ENCODE measurements at places on chromosomes 2 and 18.

DNA sequence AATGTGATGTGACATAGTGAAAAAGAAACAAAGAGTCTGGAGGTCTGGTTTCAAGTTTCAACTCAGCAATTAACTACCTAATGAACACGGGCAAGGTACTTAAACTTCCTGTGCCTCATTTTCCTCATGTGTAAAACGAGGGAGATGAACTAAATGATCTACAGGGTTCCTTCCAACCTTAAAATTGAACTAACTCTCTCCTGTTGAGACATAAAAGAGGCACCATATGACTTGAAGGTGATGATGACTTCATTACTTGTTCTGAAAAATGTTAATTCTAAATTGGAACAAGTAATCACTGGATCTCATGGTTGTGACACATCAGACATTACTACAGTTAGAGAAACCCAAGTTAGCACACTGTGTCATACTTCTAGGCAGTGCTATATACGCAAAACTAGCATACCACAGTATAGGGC, 8.9 kb upstream of the REL start:
- DNase-seq = no peak

- no peak for DNase-seq
These were observed 10.1 kb upstream of the IFIH1 start for GRCh38 chr2:162328424-162329157.

- no peak for DNase-seq
These were observed 741 bp downstream of the GPR148 start for GRCh38 chr2:130729322-130730299.

- no peak for DNase-seq
These were observed 25.9 kb downstream of the MRO start for GRCh38 chr18:50793641-50794565.

DNA sequence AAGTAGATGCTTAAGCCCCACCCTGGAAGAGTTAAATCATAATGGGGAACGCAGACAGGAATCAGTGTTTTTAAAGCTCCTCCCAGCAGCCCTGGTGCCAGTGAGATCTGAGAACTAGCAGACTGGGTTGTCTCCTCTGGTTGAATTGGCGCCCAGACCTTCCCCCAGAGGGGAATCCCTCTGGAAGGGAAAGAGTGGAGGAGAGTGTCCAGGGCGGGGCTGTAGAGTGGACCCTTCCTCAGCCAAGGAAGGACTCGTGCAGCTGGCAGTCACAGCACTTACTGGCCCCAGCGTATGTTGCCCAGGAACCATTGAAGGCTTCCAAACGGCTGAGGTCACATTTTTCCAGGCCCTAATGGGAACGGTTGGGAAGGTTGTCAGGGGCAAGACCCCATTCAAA, 62.5 kb downstream of the TGOLN2 start:
- DNase-seq = no peak

- DNase-seq = peak; percentile 91
These were observed at the start of gene IFT172 for GRCh38 chr2:27489498-27490397. TSS of gene IFT172 (minus strand) at chr2:27489743. CDS start at chr2:27489653, 90 bp downstream.

- DNase-seq = no peak
These were observed 58.2 kb upstream of the SNTG2 start for GRCh38 chr2:892401-892800.

DNA sequence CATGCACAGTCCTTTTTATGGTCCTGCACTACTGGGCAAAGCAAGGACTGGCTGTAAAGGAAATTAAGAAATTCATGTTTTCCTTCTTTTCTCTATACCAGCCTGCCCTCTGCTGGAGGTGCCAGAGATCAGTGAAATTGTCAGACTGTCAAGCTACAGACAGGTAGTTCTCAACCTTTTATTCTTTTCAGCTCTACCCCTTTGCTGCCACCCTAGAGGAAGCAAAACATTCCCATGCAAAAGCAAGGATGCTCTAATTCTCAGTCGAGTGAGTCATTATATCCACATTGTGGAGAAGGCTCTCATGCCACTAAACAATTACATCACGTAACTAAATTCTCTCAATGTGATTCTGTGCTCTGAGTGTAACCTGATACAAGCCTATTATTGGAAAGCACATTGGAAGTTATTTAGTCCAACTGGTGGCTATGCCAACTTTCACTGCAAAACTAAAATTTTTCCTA, 25.0 kb upstream of the RAPGEF4 start:
- no peak for DNase-seq

- DNase-seq = no peak
These were observed 21.2 kb upstream of the RPL37A start for GRCh38 chr2:216477283-216478035.

DNA sequence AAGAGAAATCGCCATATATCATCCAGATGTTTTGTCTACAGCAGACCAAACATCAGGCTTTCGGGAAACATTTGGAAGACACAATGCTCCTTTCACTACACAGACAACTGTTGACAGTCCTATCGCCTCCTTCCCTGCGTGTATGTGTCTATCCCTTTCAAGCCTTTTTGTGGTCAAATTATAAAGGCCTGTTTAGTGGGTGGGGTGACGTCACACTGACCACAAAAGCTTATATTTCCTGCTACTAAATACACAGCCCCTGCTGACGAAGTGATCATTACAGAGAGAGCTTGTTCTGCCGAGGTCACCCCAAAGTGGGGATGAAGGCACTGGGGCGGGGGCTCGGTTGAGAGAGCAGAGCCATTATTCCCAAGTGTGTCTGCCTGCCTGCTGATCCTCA, 302.7 kb upstream of the TNP1 start:
- no peak for DNase-seq

DNA sequence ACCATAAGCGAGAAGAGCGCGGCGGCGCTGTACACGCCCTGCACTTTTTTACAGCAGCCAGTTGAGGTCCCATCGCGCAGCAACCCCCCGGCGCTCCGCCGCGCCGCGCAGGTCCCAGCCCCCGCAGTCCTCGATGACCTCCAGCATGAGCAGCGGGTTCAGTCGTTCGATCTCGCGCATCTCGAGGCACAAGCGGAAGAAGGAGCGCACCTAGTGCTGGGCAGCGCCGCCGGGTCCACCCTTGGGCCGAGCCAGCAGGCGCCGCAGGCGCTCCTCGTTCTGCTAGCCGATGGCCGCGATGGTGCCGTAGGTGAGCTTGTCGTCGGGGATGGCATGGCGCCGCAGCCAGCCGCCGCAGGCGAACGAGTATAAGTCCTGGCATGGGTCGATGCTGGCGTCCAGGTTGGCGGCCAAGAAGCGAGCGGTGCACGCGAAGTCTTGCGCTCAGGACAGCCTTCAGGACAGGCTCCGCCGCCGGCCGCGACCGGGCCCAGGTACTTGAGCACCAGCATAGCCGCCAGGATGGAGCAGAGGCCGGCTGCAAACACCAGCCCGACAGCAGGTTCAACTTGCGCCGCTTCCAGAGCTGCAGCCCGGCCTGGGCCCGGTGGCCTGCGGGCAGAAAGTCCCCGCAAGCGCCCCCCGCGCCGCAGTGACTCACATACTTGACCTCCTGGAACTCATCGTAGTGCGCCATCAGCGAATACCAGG, 8.3 kb downstream of the ALPP start:
- DNase-seq = no peak

DNA sequence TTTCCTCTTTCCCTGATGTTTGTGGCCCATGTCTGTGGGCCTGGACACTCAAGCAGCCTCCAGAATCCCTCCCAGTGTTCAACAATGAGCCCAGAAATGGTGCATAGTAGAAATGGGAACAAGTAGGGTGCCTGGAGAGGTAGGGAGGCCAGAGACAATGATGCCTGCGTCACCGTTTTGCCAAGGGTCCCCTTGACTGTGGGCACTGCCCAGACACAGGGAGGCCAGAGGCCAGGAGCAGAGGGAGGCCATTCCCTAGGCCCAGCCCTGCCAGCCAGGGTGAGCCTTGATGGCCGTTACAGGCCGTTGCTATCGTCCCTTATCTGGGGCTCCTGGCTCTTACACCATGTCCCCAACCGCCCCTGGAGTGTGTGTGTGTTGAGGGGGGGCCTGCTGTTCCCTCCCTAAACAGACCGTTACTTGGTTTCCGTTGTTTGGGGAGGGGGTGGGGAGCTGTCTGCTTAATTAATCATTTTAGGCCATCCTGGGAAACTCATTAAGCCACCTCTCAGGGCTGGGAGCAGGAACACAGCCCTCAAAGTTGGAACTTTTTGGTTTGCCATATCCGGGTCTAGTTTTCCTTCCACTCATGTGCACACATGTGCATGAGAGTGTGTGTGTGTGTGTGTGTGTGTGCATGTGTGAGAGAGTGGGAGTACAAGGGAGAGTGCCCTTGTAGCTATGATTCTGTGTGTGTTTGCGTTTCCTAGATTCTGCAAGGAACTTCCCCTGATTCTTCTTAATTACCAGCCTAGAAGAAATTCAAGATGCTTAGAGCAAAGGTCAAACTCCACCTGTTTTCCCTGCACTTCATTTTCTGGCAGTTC, 135.2 kb upstream of the HAAO start:
- no peak for DNase-seq

GRCh38 chr18:59249199-59249774, 24.0 kb downstream of the RAX start:
- DNase-seq = no peak

- no peak for DNase-seq
These were observed 10.5 kb upstream of the ZAP70 start for GRCh38 chr2:97702731-97703470.

GRCh38 chr2:45652090-45653031, 886 bp downstream of the PRKCE start:
- DNase-seq = no peak

- no peak for DNase-seq
These were observed 113.5 kb upstream of the CHRNA1 start for GRCh38 chr2:174877751-174878150.

DNA sequence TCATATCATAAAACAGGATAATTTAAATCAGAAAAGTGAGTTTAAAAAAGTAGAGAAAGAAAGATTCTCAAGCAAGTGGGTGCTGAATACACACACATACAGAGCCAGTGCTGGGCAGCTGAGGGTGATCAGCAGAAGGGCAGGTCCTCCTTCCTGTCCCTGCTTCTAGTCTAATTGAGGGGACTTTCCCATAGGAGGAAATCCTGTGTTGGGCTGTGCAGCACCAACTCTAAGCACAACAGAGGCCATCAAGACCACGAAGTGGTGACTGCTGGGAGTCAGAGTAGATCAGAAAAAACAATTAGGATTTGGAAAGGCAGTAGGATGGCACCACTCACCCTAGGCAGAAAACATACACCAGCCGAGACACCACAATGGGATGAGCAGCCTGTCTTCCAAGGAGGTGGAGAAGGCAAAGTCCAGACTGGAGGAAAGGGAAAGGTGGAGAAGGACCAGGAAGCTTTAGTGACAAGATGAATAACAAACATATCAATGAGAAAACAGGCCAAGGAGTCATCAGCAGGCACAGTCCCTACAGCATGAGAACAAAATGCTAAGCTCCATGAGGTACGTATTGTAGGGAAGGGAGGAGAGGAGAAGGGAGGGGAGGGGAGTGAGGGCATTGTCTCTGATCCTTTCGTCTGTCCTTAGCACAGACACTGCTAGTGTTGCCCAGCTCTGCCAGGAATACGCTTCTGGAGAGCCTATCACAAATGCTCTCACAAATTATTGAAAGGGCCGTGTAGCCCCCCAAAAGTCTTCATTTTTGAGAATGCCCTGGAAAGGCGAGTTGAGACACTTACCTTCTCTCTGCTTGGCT, 16.7 kb upstream of the MSGN1 start:
- DNase-seq = no peak

GRCh38 chr18:33817096-33817495, 239.1 kb downstream of the ASXL3 start:
- no peak for DNase-seq

GRCh38 chr18:48974304-48975119, 23.7 kb upstream of the SMAD7 start:
- no peak for DNase-seq

DNA sequence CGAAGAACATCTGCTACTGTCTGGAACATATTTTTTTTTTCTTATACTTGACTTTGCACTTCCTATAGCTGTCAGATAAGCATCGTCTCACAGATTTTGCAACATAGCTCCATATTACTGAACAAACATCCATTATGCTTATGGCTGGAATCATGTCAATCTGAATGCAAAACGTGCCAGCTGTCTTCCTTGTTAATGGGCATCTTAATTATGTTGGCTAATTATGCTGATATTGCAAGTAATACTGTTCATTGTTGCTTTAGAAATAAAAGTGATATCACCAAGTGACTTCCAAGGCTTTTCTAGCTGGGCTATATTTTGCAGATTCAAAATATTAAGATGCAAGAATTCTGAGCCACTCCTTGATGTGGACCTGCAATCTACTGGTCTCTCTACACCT, 176.8 kb downstream of the ARL4C start:
- DNase-seq = no peak

DNA sequence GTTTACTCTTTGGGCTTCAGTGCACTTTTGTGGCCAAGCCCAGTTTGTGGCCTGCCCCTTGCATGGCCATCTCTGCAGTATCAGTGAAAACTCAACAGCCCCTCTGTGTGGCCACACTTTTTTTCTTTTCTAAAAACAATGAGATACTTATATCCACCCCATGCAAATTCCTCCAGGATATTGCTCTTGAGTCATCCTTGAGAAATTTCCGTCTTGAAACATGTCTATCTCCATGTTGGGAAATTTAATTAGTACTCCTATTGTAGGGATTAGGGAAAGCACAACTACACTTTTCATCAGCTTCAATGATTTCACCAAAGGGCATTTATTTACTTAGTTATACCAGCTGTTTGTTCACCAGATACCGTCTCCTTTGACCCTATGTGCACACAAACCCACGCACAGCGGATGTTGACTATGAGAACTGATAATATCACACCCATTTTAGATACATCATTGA, 993.1 kb downstream of the TSN start:
- DNase-seq = no peak

DNA sequence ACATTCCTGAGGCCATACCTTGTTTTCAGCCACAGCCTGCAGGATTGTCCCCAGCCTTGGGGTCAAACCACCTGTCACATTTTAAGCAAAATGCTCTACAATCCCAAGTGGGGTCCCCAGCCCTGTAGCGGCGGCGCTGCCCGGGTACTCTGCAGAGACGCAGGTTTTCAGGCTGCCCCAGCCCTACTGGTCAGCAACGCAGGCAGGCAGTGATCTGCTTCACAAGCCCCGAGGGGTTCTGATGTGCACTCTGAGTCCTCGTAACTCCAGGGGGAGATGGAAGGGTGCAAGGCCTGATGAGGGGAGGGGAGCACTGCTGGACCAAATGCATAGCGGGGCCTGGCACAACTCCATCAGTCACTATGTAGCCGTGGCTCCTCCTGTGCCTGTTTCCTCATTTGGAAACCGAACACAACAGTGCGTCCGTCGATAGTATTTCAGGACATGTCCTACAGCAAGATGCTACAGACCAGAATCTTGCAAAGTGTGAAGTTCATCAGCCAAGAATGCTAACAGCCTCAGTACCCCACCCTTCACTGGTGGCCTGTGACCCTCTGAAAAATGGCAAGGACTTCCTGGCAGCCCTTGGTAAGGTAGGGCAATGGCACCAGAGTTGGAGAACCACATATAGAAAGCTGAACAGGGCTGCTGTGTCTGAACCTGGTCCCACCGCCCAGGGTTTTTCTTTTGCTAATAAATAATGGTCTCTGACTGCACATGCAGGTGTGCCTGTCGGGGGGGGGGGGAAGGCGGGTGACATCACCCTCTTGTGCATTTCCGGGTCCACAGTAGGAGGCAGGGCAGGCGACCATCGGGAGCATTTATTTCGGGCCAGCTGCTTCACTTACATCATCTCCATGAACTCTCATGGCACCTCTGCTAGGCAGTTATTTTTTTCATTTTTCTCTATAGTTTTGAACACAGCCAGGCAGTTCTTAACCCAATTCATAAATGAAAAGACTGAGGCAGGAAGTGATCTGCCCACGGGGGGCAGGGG, 50.6 kb upstream of the TFCP2L1 start:
- no peak for DNase-seq

- no peak for DNase-seq
These were observed 74.7 kb upstream of the TMEM200C start for GRCh38 chr18:5969989-5970403.

- no peak for DNase-seq
These were observed 91.0 kb downstream of the TMEM247 start for GRCh38 chr2:46570396-46570795.

All from GM18507 (cell line).